Urinary bladder (tissue), 4 donors: ENCODE measurements at places on chromosomes 4 and X. TPM values are rescaled to one million over a fixed set of nuclear protein-coding genes. Genes with fewer than 3 reads are reported as not detected.

MID1 gene
- polyA plus RNA-seq: 12.0 TPM

NDST3 gene
- polyA plus RNA-seq: 0.04 TPM

SLC16A2 gene
- polyA plus RNA-seq: 12.2 TPM

MAGEA1 gene
- not detected for polyA plus RNA-seq

NMU gene
- 0.15 TPM for polyA plus RNA-seq

SLC9A7 gene
- 0.61 TPM for polyA plus RNA-seq

KLF8 gene
- polyA plus RNA-seq: 9.8 TPM

TBC1D8B gene
- polyA plus RNA-seq: 2.6 TPM

IL2RG gene
- polyA plus RNA-seq: 3.2 TPM

GABRE gene
- 9.1 TPM for polyA plus RNA-seq

GUCY1B1 gene
- 8.0 TPM for polyA plus RNA-seq

DMD gene
- 48.8 TPM for polyA plus RNA-seq
